ENCODE measurements at places on chromosomes 5 and 9. TPM values are rescaled to one million over a fixed set of nuclear protein-coding genes. Genes with fewer than 3 reads are reported as not detected.

DNA sequence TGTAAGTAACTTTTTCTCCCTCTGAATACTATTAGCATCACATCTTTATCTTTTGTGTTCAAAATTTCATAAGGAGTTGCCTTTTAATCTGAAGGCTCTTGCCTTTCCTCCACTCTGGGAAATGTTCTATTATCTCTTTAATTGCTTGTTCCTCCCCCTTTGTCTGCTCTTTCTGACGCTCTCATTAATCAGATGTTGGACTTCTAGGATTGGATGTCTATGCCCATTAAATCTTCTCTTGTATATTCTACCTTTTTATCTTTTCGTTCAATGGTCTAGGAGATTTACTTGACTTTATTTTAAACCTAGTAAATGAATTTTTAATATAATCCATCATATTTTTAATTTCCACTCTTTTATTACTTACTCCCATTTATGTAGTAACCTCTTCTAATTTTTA, 76.7 kb downstream of the MARCHF3 start:
- no peak for DNase-seq

DNA sequence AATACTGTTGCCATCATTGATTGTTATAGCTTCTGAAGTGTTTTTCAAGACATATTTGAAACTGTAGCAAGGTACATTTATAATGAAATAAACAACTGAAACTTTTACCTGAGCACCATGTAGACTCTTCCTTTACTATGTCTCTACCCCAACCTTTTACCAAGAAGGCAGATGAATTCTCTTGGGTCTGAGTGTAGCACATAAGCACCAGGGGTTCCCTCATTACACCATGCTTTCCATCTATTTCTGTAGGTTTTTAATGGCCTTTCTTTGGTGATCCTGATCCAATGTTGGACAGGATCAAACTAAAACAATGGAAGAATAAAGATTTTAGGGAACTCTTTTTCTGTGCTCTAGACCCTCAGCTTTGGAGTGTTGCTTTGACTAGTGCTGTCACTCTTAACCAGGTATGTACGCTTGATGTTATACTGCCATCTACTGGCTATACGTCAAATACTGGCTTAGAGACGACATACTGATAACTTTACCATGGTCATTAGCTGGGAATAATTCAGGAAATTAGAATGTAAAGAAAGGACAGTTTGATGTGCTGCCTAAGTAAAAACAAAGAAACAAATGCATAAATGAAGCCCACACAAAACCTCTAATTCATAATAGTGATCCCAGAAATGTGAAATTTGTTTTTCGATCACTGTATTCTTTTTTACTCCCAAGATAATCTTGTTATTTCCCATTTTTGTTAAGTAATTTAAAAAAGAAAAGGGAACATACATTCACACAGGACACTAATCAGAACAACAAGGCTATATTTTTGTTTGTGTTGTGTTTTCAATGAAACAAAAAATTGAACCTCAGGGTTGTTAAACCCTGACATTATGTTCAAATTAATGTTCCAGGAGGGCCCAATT, 30.7 kb downstream of the IFNW1 start:
- no peak for DNase-seq

- DNase-seq = no peak
These were observed 1.3 kb downstream of the CD74 start for GRCh38 chr5:150411245-150411979.

The UGT3A2 gene
- 0.44 TPM for total RNA-seq

- no peak for DNase-seq
These were observed 75.7 kb downstream of the FBXL7 start for GRCh38 chr5:15575666-15576065.

The ISOC1 gene
- total RNA-seq = 21.1 TPM

- DNase-seq = no peak
These were observed 101.8 kb downstream of the PCSK1 start for GRCh38 chr5:96331210-96331609.

DNA sequence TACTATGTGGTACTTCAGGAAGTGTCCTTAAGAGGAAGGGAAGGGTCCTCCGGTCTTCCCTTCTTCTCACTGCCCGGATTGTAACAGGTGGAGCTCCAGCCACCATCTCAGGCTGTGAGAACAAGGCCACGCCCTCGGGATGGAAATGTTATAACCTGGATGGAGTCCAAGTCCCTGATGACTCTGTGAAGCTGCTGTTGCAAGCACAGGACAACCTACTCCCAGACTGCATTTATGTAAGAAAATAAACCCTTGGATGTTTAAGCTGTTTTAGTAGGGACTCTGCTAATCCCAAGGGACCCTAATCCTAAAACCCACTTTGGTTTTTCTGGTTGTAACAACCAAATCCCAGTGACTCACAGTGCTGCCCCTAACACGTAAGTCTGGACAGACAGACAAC, 221.6 kb downstream of the ACTL7B start:
- no peak for DNase-seq

The BTNL8 gene
- not detected for total RNA-seq

- no peak for DNase-seq
These were observed 173.2 kb downstream of the SH3GL2 start for GRCh38 chr9:17752021-17752420.

DNA sequence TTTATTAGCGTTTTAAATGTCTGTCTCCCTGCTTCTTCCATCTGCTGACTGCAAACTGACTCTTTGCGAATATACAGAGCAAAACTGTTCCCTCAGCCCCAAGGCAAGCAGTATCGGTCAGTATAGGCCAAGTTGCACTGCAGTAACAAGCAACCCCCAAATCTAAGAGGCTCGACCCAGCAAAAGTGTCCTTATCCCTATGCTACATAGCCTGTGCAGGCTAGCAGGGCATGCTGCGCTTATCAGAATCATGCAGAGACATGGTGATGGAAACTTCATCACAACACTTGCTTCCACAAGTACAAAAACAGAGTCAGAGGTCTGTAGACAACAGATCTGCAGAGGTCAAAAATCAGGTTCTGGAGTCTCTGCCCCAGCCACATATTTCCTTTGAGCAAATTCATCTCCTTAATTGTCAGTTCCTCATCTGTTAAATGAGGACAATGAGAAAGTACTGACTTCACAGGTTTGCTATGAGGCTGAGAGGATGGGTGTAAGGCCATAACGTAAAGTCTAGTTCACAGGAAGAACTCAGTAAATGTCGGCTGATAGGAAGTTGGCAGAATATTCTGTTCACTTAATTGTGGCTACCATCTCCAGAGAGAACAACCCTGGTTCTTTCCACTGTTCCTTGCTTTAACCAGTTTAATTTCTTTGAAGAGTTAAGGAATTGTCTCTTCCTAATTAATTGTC, 9.6 kb upstream of the IL17B start:
- DNase-seq = no peak

DNA sequence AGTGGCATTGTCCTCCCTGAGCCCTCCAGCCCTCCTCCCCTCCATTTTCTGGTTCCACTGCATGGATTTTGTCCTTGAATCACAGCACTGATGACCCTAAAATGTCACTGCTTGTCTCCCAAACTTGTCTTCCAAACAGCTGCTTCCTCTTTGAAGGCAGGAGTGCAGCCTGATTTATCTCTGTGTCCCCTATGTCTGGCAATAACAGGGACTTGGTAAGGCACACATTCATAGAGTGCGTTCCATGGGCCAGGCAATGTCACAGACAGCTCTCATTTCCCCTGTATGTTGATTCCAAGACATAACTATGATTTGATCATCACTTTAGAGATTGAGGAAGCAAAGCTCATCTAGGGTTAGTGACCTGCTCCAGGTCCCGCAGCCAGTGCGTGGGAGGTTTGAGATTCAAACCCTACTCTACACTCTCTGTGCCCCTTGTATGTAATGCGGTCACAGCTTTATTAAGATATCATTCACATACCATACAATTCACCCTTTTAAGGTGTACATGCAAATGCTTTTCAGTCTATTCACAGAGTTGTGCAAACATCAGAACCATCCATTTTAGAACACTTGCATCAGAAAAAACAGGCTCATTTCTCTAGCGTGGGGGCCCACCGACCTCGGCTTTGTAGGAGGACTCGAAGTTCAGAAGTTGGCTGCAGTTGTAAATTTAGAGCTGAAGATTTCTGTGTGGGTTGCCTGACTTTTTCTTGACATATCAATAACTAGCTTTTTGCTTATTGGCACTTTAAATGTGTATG, 28.4 kb upstream of the BOD1 start:
- no peak for DNase-seq

- DNase-seq = no peak
These were observed 7.6 kb upstream of the RIC1 start for GRCh38 chr9:5621327-5621726.

GRCh38 chr5:170444181-170444580, 55.0 kb upstream of the KCNMB1 start:
- no peak for DNase-seq

GRCh38 chr5:96377597-96377996, 55.5 kb downstream of the PCSK1 start:
- no peak for DNase-seq

The RHOBTB3 gene
- 102 TPM for total RNA-seq

- DNase-seq = no peak
These were observed 740.1 kb upstream of the FAM174A start for GRCh38 chr5:99795031-99795430.

The PCDHB7 gene
- 2.4 TPM for total RNA-seq

The SV2C gene
- 0.60 TPM for total RNA-seq

DNA sequence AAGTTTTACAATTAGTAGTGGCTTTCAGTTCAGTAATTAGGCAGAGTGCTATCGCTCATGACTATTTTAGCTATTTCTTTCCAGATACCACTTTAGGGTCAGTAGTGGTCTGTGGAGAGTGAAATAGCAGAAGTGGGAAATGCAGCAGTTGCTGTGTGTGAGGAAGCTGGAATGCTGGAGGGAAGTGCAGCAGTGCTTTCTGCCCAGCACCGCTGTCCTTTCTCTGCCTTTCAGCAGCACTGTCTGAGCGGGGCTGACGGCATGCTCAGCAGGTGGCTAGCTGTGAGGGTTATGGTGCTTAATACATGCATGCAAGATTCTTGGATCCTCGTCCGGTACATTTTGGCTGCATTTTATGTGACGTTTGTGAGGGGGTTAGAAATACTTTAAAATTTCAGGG, 213.9 kb downstream of the PBX3 start:
- DNase-seq = no peak

GRCh38 chr5:124193371-124193789, 553.1 kb downstream of the ZNF608 start:
- no peak for DNase-seq

- no peak for DNase-seq
These were observed 277.5 kb downstream of the CEMIP2 start for GRCh38 chr9:71490810-71491209.

The CXCL14 gene
- total RNA-seq = 2.3 TPM

The SPINK6 gene
- not detected for total RNA-seq

DNA sequence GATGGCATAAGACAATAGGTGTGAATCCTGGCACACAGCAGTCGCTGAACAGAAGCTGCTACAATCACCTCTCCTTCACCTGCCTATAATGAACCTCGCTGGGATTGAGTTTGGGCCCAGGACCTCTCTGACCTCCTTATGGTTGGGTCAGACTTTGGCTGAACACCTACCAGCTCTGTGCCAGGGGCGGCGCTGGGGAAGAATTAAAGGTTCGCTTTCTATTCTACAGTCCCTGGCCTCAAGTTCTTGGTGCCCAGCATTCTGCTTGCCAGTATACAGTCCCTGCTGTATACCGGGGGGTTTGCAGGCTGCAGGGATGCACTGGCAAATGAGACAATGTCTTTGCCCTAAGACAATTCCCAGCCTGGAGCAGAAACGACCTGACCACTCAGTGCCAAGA, 895 bp upstream of the STRBP start:
- DNase-seq = no peak

DNA sequence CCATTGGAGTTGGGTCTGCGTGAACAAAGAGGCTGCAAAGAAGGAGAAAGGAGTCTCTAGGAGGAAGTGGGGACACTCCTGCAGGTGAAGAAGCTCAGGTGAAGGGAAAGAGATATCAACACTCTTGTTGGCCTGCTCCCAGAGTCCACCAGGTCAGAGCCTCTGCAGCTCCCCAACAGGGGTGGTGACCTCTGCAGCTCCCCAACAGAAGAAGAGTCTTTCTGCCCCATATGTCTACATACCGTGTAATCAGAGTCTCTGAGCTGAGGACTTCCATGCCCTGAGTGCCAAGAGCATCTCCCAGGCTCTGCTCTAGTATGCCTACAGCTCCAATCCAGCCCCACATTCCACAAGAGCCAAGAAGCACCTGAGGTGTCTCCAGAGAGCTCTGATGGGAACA, 67.4 kb upstream of the TRPC7 start:
- DNase-seq = no peak

DNA sequence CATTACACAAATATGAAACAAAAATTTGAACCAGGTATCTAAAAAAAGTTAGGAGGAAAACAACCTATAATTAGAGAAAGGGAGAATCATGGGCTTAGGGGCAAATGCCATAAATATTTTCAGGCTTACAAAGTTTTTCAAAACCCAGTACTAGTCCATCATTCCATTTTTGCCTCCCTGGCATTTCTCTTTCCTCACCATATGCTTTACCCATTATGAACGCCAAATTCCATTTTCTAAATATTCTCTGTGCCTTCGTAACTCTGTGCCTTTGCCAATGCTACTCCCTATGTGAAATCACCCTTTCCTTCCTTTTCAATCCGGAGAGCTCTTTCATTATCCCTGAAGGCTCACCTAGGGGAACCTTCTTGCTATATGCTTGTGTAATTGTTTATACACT, 434.1 kb downstream of the ZSWIM6 start:
- DNase-seq = no peak

- peak; percentile 67 for DNase-seq
These were observed 105.5 kb upstream of the PITX1 start for GRCh38 chr5:135139381-135140134.

GRCh38 chr9:112844771-112845542, 45.7 kb downstream of the SLC46A2 start:
- DNase-seq = peak; percentile 85

DNA sequence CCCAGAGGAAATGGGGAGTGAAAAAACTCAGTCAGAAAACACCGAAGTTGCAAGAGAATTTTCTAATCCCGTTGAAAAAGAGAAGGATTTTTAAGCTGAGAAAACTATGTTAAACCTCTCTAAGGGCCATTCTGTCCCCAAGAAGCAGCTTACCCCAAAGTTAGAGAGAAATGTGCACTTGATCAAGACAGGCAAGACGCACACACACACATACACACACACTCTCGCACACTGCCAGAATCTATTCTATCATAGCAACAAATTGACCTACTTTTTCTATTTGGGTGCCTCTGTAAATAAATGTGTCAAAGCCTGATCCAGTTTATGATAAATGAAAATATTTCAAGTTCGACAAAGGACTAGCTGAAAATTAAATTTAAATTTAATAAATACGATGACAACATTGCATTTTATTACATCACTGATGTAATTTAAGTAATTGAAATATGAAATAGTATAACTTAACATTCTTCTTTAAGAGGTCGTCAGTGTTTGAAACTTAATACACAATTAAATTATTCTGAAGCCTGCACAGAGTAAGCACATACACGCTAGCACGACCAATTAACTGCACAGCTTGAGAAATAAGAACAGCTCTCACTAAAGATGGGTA, 5.9 kb downstream of the NFIL3 start:
- no peak for DNase-seq

The CDC26 gene
- total RNA-seq = 26.6 TPM

- DNase-seq = no peak
These were observed 27.5 kb upstream of the FRMPD1 start for GRCh38 chr9:37623267-37623666.

Measured in ureter (tissue), 1 donor.